ENCODE measurements at places on chromosomes 11 and 22.

DNA sequence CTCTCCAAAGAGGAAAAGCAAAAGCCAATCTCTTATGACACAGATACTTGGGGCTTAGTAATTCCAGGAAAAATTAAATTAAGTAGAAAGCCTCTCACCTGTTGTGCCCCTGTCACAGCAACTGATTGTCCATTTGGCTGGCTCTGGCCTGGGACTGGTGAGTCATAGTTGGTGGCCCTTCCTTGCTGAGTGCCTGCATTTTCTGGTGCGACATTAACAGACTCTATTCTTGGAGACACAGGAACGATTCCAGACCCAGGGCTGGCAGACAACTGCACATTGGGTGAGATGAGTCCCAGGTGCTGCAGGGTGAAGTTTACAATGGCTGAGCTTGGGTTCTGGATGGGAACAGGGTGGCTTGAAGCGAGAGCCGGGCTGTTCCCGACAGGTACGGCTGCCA lies 15.6 kb downstream of the E2F8 start:
- DNase-seq, result no peak

- DNase-seq, result no peak
These were observed 94.8 kb upstream of the APOA1 start for GRCh38 chr11:116932181-116932580.

GRCh38 chr11:27716835-27717234 lies 16.6 kb upstream of the BDNF start:
- DNase-seq, result no peak

GRCh38 chr11:9787981-9788521 lies 124.2 kb downstream of the SWAP70 start:
- no peak for DNase-seq

GRCh38 chr22:42869888-42870480 lies 12.9 kb upstream of the ARFGAP3 start:
- no peak for DNase-seq

DNA sequence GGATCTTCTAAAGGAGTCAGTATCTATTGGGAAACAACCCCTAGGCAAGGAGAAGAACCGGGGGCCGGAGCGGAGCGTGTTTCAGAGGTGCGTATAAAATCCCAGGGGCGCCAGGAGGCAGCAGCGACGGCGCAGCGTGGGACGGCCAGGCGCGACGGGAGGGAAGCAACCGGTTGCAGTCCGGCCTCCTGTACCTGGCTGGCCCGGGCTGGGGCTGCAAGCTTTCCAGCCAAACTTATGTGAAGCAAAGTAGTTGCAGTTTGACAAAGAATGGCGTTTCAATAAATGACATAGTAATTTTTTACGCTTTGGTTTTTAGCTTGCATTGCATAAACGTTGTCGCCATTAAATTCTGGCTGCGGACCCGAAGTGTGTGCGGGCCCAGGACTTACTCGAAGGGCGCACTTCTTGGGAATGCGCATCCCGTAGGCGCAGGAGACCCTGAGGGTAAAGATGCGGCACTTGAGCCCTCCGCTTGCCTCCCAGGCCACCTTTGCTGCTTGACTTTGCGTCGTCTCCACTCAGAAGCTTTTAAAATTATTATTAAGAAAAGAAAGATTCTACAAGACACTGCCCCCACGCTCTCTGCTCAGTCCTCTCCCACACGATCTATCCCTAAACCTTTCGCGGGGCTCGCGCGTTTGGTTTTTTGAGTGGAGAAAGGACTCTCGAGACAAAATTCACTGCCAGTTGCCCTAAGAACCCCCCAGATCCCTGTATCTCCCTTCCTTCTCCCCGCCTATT lies 1.6 kb upstream of the WT1 start:
- DNase-seq, result no peak

DNA sequence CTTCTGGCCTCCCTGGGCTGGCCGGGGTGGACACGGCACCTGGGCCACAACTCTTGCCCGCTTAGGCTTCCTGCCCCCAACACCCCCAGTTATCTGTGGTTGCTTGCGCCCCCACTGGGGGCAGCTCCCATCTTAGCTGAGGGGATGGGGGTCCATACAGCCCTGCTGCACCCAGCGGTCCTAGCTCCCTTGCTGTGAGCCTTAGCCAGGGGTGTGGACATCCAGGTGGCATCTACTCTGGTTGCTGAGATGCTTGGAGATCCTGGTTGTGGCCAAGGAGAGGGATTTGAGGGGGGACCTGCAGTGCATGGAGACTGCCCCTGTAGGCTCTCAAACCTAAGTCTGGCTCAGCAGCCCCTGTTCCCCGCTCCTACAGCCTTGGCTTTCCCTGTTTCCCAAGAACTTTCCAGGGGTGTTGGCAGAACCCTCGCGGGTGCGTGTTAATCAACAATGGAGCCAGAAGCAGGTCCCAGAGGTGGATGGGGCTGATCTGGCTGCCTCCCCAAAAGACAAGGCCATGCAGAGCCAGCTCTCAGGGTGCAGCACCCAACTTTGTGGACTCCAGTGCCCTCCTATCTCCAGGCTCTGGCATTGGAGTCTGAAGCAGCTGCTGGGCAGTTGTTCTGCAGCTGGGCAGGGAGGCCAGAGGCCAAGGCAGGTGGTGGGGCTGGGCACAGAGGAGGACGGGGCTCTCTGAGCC lies 3.3 kb downstream of the KCNQ1 start:
- DNase-seq, result no peak

GRCh38 chr11:109071712-109072524 lies 350.1 kb upstream of the C11orf87 start:
- DNase-seq, result no peak

DNA sequence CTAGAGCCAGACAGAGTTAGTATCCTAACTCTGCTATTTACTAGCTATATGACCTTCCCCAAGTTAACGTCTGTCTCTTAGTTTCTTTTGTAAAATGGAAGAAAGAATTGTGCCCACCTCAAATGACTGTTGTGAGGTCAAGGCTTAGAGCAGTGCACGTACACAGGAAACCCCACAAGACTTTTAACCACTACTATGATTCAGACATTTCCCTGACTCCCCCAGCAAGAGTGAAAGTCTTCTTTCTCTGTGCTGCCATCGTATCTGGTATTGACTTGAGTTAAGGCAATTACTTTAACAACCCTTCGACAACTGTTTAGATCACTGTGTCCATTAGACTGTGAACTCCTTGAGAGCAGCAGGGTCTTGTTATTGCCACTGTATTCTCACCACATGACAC lies 2.6 kb upstream of the OR52W1 start:
- no peak for DNase-seq

GRCh38 chr22:49672014-49672516 lies 155.6 kb downstream of the BRD1 start:
- no peak for DNase-seq

GRCh38 chr22:37566329-37566837 lies 6.1 kb downstream of the CDC42EP1 start:
- DNase-seq, result no peak

DNA sequence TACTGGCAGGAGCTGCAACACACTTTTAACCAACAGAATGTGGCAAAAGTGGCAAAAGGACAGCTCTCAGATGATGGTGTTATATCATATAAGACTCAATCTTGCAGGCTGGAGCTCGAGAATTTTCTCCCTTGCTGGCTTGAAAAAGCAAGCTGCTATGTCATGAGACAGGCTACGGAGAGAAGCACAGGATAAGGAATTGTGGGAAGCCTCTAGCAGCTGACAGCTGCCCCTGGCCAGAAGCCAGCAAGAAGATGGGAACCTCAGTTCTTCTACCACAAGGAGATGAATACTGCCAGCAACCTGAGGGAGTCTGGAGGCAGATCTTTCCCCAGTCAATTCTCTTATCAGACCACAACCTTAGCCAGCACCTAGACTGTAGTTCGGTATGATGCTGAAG lies 24.6 kb downstream of the FXYD6 start:
- DNase-seq, result no peak

DNA sequence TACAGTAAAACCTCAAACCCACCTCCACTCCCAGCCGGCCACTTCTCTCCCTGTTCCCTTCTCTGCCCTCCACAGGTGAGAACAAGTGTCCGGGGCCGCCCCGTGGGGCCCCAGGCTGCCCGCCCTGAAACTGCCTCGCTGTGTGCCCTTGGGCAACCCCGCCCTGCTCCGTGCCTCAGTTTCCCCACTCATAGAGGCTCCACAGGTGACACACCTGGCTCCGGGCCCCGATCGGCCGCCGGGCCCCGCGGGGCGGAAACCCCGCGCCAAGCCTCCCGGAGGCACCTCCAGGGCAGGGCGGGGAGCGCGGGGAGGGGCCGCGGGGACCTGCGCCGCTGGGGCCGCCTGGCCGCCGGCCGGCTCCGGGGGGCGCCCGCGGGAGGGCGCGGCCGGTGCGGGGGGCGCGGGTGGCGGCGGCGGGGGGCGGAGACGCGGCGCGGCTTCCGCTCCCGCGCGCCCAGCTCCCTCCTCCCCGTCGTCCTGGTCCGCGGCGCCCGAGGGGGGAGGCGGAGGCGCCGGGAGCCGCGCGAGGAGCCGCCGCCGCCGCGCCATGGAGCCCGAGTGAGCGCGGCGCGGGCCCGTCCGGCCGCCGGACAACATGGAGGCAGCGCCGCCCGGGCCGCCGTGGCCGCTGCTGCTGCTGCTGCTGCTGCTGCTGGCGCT lies at the start of gene LRP5:
Gene LRP5, plus strand, starts transcription at position 475 of the 663 bp plus-strand sequence. Its CDS starts 124 bp downstream, at position 599.
- DNase-seq, result no peak

GRCh38 chr11:102891736-102892135 lies 17.0 kb upstream of the MMP12 start:
- DNase-seq, result no peak

DNA sequence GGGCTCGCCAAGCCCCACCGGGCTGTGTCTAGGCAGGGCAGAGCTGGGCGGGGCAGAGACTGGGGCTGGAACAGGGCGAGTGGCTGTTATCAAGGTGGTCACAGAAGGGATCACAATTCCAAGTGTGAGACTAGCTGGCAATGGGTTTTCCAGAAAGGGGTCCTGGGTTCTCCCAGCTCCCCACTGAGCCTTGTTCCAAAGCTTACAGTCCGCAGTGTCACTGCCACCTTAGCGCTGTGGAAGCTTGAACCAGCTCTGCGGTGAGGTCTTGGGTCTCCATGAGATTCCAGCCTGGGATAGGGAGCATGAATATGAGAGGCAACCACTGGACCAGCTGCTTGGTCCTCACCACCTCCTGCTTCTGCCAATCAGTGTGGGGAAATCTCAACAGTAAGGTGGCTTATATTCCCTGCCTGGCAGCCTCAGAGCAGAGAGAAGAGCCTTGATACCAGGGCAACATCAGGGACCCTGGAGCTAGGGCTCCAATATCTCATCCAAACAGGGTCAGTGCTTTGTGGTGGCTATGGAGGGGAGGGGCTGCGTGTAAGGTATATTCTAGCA lies 831 bp downstream of the CD44 start:
- DNase-seq, result no peak

GRCh38 chr11:125457814-125458343 lies 38.2 kb downstream of the FEZ1 start:
- no peak for DNase-seq

GRCh38 chr11:94400839-94401772 lies at the start of gene GPR83:
GPR83 (minus strand) TSS chr11:94401419; CDS start chr11:94401247, 172 bp downstream.
- DNase-seq, result no peak

DNA sequence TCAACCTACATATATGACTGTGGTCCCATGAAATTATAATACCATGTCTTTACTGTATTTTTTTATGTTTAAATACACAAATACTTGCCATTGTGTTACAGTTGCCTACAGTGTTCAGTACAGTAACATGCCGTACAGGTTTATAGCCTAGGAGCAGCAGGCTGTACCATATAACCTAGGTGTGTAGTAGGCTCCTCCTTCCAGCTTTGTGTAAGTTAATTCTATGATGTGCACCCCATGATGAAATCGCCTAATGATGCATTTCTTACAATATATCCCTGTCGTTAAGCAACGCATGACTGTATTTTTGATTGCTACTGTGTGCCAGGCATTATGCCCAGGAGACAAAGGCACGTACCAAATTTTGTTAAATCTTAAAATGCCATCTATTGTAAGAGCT lies 163.7 kb downstream of the LDLRAD3 start:
- no peak for DNase-seq

DNA sequence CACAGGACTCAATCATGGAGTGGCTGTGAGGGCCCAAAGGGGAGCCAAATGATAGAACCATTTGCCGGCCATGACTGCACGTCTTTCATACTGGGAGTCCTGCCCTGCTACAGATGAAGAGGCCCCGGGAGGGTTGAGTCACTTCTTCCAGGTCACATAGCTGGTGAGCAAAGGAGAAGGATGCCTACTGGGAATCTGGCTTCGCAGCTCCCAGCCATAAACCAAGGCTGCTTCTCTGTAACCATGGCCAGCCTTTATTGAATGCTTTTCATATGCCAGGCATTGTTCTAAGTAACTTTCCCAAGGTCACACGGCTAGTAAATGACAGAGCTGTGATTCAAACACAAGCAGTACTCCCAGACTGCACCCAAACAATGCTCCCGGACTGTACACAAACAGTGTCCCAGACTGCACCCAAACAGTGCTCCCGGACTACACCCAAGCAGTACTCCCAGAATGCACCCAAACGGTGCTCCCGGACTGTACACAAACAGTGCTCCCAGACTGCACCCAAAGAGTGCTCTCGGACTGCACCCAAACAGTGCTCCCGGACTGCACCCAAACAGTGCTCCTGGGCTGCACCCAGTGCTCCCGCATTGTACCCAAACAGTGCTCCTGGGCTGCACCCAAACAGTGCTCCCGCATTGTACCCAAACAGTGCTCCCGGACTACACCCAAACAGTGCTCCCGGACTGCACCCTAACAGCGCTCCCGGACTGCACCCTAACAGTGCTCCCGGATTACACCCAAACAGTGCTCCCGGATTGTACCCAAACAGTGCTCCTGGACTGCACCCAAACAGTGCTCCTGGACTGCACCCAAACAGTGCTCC lies 89.8 kb downstream of the FBXO7 start:
- no peak for DNase-seq

DNA sequence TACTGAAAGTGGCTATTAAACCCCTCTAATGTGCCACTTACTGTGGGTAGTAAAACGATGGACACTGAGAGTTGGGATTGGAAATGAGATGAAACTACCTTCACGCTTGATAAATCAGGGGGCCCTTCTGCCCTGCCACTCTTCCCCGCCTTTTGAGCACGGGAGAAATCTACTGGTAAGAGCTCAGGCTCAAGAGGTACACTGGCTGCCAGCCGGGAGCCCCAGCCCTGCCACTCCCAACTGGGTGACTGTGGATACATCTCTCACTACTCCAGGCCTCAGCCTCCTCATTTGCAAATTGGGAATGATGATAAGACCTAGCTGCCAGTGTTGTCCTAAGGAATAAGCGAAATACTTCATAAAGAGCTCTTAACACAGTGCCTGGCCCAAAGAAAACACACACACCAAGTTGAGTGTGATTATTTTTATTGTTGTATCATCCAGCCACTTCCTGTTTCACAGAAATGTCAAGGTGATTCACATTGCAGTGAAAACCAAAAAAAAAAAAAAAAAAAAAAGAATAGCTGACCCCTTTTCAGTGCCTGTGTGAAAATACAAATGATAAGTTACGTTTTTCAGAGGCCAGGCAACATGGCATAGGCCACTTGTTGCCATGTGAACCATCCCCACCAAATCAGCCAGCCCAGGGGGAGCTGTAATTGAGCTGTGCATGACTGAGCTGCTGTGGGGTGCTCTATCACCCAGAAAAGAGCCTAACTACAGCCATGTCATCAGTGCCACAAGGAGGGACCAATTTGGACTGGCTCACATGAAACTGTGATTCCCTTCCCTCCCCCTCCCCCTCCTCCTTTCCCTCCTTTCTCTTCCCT lies 4.4 kb upstream of the ZNRD2 start:
- no peak for DNase-seq

Measured in glomerular endothelial cell (primary cell).